Gastroesophageal sphincter (tissue), 4 donors: ENCODE measurements at places on chromosomes 5 and 9. TPM values are rescaled to one million over a fixed set of nuclear protein-coding genes. Genes with fewer than 3 reads are reported as not detected.

The STPG3 gene
- not detected for total RNA-seq

The SLC45A2 gene
- total RNA-seq = 0.15 TPM

The IFNA21 gene
- not detected for total RNA-seq

The MELK gene
- 0.58 TPM for total RNA-seq
